ENCODE measurements at places on chromosomes 6 and 20. TPM values are rescaled to one million over a fixed set of nuclear protein-coding genes. Genes with fewer than 3 reads are reported as not detected.

The TTLL9 gene
- not detected for total RNA-seq

The TAF8 gene
- total RNA-seq, result 42.6 TPM

The DEFB132 gene
- total RNA-seq, result not detected

The HLA-DOB gene
- total RNA-seq, result 6.9 TPM

The PPP1R18 gene
- total RNA-seq, result 247 TPM

The NFATC2 gene
- total RNA-seq, result 63.6 TPM
